ENCODE measurements at places on chromosomes 2 and 18.

GRCh38 chr18:12534820-12535219 lies 123.1 kb downstream of the SPIRE1 start:
- DNase-seq = no peak

DNA sequence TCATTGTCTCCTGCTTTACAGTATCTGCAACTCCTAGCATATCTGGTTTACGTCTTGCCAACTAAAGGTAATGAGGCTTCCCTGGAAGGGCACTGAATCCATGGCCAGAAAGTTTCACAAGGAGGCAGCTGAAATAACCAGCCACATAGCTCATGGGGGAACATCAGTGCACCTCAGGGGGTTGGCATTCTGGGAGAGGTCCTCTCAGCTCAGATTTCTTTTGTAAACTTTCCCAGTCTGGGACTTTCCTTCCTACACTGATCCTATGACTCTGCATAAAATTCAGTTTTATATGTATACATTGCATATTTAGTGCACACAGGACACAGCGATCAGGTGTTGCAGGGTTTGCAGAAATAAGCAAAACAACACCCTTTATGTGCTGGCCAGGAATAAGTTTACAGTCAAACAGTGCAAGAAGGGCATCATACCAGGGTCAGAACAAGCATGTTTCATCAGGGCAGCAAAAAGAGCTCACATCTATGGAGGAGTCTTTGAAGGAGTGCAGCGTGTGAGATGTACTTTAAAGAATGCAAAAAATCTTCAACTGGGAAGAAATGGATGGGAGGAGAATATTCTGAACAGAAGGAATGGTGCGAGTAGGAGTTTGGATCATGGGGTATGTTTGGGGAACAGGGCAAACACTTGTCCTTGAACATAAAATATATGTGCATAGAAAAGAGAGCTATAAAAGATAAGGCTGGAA lies 240.6 kb upstream of the RAB12 start:
- no peak for DNase-seq

DNA sequence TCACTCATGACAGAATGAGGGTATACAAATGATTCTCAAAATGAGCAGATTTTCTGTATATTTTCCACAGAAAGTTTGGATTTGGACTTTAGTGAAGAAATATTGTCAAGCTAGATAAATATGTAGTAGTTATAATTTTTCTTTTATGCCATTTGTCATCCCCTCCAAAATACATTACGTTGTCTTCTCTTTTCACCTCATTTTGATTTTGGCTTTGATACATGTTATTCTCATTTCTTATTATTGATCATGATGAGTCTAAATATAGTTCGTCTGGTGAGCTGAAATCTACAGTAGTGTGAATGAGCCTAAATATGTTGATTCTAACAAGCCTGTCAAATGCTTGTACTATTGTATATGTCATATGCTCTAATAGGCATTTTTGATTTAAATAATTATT lies 12.3 kb downstream of the DDX1 start:
- DNase-seq = no peak

GRCh38 chr18:40877096-40877495 lies 1077.9 kb upstream of the PIK3C3 start:
- peak; percentile 42 for DNase-seq

- DNase-seq = no peak
Observed at GRCh38 chr2:238424313-238424700, 2.4 kb upstream of the ASB1 start.

Data from SJSA1 (cell line).